ENCODE measurements at places on chromosomes 2 and 18.

DNA sequence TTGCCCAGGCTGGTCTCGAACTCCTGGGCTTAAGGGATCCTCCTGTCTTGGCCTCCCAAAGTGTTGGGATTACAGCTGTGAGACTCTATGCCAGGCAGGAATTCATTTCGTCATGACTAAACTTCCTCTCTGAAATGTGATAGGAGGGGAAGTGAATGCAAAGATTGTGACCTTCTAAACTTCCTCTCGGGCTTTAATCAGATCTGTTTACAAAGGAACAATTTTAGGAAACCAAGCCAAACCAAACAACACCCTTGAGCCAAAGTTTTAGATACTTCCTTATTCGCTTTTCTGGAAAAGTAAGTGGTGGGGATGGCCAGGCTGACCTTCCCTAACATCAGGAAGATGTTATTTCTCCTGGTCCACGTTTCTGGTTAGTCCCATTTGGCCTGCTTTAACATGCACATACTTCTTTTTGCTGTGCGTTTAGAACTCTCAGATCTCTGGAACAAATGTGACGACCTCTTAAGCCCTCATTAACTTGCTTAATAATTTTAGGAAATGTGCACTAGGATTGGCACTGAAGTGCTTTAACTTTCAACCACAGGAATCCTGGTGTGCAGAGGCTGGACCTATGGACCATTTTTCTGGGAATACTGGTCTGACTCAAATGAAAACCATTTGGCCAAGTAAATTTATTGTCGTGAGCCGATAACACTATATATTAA is 33.2 kb upstream of the YES1 start:
- peak; percentile 50 for DNase-seq

GRCh38 chr18:79476918-79477571 is 81.3 kb downstream of the NFATC1 start:
- no peak for DNase-seq

- no peak for DNase-seq
Observed at GRCh38 chr2:128416109-128416785, 97.6 kb upstream of the HS6ST1 start.

DNA sequence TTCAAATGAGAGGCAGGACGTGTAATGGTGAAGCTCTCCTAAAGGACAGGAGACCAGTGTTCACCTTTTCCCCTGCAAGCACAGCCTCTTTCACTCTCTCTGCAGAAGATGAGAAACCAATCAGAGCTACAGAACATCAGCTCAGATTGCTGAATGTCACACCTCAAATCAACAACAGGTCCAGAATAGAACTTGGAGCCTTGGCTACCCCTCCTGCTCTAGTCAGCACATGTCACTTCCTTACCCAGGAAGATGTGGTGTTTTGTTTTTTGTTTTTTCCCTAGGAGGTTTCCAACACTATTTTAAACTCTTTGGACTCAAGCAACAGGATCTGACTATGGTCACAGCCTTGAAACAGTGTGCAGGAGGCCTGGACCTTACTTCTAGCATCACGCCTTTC is 41.3 kb upstream of the PCBP1 start:
- no peak for DNase-seq

- DNase-seq, result peak; percentile 97
Observed at GRCh38 chr2:42835577-42836371, 43.4 kb upstream of the HAAO start.

DNA sequence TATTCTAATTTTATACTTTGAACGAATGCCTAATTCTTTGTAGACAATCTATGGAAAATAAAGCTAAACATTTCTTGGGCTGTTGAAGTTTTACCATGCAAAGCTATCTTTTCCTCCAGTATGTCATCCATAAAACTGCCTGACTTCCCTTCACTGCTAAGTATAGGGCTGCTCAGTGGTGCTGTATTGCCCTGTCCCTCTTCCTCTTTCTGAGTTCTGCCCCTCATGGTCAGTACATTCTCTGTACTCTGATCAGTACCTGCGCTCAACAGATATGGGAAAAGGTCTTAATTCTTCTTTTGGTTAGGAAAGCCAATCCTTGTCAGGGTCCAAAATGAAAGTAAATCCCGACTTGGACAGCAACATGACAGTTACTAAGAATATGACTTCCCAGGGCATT is 321.9 kb downstream of the RAD51AP2 start:
- no peak for DNase-seq

GRCh38 chr2:70161069-70161534 is 29.7 kb downstream of the C2orf42 start:
- DNase-seq, result no peak

DNA sequence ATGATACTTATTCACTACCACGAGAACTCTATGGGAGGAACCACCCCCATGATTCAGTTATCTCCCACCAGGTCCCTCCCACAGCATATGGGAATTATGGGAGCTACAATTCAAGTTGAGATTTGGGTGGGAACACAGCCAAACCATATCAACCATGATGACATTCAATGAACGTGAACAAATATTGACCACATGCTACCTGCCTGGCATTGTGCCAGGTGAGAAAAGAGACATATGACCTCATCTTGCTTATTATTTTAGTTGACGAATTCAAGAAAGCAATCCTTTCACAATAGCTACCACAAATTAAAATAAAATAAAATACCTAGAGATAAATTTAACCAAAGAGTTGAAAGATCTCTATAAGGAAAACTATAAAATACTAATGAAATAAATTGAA is 286.5 kb upstream of the CRIM1 start:
- no peak for DNase-seq

GRCh38 chr2:218964041-218964771 is 4.7 kb downstream of the CDK5R2 start:
- DNase-seq, result no peak

DNA sequence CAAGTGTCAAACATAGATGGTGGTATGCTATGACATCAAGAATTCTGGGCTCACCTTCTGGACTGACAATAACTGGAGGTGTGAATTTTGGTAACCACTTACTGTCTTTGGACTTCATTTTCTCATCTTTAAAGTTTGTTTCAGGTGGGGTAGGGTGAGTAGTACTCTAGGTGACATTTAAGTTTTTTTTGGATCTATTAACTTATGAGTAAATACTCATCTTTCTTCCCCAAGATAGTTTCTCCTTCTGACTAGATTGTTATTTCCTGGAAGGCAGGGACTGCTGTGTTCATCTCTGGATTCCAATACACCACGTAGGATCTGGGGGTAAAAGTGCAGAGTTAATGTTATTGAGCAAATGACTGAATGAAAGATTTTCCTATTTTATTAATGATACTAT is 55.9 kb downstream of the ICOS start:
- no peak for DNase-seq

DNA sequence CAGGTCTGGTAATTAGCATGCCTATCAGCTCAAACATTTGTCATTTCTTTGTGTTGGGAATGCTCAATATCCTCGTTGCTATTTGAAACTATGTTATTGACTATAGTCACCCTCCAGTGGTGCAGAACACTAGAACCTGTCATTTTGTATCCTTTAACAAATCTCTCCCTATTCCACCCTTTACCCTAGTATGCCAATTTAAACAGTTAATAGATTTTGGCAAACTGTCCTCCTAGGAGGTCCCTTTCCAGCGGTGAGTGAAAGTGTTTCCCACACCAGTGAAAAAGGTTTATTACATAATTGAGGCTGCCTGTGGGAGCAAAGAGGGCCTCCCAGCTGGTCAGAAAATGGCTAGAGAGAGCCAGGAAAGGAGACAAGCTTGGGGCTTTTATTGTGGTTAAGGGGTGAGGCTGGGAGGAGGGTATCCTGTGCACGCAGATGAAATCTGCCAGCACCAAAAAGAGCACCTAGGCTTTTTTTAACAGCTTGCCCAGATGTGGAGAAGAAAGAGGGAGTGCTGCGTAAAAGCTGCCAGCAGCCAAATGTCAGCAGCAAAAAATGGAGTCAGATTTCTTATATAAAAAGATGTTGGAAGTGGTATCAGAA is 1.8 kb upstream of the DRC1 start:
- DNase-seq, result no peak

DNA sequence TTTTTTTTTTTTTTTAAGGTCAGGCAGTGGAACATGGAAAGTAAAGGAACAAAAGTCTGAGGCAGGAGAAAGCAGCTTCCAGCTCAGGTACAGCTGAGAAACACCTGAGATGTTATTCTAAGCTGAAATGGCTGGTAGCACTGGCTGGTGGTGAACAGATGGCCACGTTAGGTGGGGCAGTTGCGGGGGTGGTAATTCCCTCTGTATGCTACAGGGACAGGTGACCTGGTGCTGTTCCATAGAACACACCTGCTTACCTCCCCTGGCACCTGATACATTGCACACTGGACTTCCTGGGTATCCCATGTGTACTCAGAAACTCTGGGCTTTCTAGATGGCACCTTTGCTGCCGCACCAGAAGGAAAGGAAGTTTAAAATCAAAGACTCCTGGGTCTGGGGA is 333.3 kb downstream of the SLC8A1 start:
- no peak for DNase-seq

DNA sequence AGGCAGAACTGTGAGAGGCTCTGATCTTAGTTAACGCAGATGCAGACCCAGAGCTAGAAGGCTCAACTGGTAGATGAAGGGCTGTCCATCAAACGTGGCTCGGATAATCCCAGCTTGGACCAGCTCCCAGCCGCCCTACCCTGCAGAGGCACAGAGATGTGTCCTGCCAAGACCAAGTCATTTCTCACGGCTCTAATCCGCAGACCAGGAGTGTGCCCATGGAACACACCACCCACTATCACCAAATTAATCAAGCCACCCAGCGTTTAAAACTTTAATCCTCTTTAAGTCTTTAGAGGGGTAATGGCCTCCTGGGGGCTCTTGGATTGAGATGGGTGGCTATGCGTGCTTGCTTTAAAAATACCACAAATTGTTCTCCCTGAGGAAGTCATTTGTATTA is 17.5 kb downstream of the LYPD1 start:
- no peak for DNase-seq

- DNase-seq, result no peak
Observed at GRCh38 chr2:60991644-60992043, 25.9 kb upstream of the PEX13 start.

DNA sequence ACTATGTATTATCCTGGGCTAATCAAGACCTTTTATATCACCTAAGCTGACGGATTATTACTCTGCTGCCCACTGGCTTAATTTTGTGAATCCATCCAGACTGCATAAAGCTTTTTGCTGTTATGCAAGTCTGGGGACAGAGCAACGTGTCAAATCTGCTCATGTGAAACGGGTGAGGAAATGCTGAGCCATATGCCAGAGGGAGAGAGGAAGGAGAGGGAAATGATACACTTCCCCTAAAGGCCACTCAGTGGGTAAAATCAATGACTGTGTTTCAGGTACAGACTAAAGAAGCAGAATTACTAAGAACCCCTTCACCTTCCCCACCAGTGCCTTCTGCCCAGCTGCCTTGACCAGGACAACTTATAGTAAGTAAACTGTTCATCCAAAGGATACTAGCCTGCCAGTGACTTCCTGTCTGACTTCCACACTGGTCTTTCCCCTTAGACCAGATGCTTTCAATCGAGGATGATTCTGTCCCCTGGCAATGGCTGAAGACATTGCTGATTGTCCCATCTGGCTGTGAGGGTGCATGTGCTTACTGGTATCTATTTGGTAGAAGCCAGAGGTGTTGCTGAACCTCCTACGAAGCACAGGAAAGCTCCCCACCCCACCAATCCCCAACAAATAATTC is 43.0 kb downstream of the STAT1 start:
- DNase-seq, result no peak

- DNase-seq, result peak; percentile 27
Observed at GRCh38 chr2:105324732-105325131, 4.8 kb downstream of the TGFBRAP1 start.

DNA sequence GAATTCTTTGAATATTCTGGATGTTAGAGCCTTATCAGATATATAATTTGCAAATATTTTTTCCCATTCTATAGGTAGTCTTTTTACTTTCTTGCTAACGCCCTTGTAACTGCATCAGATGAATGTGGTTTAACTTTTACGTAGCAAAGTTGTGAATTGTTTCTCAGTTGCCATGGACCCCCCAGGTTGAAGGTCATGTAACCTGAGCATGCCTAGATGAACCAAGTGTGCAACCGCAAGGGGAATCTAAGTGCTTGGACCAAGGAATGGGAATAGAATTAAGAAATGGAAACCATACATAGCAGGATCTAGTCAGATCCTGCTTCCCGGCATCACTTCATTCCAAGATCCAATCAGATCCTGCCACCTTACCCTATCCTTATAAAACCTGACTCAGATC is 65.1 kb upstream of the TNP1 start:
- no peak for DNase-seq

DNA sequence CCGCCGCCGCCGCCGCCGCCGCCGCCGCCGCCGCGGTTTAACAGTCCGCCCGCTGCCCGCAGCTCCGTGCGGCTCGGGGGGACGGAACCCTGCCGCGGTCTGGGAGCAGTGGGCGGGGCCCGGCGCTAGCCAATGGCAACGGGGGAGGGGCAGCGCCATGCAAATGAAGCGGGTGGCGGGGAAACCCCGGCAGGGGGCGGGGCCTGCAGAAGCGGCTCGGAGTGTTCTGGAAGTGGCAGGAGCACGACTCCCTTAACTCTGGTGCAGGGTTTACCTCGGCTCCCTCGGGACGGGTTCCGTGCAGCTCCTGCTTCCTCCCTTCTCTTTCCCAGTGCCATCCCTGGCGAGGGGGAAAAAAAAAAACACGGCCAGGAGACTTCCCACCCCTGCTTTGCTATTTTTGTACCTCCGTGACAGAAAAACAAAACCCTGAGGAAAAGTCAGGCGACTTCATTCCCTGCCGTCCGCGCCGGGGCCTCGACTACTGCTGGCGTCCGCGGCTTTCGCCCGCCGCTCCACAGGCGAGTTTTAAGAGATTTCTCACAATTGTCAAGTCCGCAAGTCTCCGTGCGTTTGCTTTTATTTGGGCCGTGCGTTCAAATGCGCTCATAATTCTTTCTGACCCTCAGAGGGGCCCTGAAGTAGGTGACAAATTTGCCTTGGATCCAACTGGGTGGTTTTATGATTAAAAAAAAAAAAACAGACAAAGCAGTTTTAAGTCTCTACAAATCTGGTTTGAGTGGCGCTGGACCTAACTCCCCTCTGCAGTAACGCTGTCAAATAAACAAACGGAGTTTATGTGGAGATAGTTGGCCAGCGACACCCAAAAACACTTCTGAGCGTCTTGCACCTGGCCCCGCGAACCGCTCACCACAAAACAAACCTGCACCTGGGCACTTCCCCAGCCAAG is at the start of gene KANSL1L:
Gene KANSL1L, minus strand, starts transcription at position 101 of the 910 bp plus-strand sequence. CDS start 16,827 bp downstream, outside the sequence.
- DNase-seq, result peak; percentile 71

GRCh38 chr2:58429014-58429875 is 188.1 kb upstream of the FANCL start:
- DNase-seq, result no peak

GRCh38 chr2:219489315-219489714 is 9.4 kb upstream of the GMPPA start:
- no peak for DNase-seq

- no peak for DNase-seq
Observed at GRCh38 chr2:112229348-112229747, 25.5 kb downstream of the ZC3H8 start.
